ENCODE measurements at places on chromosomes 3 and 15.

DNA sequence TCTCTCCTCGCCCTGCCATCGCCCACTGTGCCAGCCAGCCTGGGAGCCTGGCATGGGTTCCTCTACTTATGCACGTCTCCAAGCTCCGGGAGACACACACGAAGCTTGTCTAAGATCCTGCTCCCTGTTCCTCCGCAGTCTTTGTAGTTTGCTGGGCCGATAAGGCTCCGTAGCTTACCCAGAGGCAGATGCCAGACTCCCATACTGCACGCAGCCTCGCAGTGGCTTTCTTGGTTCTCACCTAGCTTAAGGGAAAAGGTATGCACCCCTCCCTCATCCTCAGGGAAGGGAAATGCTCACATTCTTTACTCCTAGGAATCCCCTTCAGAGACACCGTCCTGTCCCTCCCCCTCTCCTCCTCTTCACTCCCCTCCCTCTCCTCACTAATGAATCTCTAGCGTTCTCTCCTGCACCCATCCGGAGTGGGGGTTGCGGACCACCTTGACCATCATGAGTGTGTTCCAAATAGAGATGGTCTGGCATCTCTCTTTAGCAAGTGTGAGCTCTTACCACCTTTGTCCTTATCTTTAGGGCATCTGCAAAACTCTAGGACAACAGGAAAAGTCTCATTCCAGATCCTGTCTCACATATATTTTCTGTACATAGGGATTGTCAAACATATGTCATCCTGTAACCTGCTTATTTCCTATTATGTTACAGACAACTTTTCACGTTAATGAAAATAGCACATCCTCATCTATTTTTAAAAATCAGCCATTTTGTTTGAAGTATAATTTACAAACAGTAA, 56.5 kb downstream of the TMEM266 start:
- DNase-seq, result no peak

DNA sequence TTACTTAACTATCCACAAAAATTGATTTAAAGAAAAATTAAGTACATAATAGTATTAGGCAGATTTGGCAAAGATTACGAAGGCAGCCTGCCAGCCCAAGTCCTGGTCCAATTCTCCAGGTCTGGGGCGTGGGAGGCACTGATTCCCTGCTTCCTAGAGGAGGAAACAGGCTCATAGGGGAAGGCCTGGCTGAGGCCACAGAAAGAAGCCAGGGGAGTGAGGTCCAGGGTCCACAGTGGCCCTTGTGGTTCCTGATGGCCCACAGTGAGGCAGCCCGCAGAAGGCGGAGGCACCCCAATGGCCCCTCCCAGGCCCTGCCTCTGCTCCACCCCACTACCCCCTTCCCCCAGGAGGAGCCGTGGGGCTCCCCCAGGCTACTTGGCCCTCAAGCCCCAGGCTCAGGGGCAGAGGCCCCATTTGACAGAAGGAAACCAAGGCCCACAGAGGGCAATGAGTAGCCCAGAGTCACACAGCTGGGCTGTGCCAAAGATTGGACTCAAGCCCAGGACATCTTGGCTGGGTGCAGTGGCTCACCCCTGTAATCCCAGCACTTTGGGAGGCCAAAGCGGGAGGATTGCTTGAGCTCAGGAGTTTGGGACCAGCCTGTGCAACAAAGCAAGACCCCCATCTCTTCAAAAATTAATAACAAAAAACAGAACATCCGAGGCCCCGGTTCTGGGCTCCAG, 21.0 kb downstream of the H1-8 start:
- no peak for DNase-seq

- no peak for DNase-seq
Observed at GRCh38 chr15:90880381-90881145, 3.7 kb upstream of the FES start.

DNA sequence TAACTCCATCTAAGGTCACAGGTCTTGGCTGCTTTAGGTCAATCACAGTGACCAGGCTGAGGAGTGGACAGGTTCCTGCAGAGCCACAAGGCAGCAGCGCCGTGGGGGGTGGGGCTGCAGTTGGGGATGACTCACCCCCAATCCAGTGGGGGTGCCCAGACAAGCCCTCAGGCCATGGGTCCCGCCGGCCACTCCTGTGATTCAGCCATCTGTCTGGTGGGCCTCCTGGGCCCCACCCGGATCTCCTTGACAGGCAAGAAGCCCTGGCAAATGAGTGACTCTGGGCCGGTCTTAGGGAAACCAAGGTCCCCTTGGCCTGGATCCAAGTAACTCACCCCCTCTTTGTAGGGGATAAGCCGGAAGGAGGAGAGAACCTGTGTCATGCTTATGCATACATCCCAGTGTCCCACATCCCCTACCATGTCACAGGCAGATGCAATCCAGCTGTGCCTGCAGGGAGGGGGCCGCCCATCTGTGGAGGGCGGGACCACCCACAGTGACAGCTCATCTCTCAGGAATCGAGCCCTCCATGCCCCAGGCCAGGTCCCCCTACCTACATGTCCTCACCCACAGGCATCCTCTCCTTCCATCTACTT, 495 bp upstream of the COL7A1 start:
- DNase-seq, result no peak

- DNase-seq, result no peak
Observed at GRCh38 chr3:30918761-30919160, 24.3 kb upstream of the GADL1 start.

DNA sequence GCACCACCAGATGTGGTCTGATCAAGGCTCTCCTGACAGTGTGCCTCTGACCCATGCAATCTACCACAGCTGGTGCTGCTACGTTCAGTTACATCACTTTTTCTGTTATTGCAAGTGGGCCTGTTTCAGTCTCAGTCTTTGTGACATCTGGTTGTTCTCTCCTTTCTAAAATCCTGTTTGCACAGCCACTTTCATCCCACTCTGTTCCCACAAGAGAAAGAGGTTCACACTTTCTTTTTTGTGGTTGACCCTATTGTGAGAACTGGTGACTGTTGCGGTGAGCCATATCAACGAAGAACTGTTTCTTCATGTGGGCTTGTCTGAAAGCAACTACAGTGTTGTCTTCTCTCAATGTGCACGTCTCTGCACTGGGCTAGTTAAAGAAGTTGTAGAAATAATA, 342.8 kb upstream of the ARPP21 start:
- DNase-seq, result no peak

DNA sequence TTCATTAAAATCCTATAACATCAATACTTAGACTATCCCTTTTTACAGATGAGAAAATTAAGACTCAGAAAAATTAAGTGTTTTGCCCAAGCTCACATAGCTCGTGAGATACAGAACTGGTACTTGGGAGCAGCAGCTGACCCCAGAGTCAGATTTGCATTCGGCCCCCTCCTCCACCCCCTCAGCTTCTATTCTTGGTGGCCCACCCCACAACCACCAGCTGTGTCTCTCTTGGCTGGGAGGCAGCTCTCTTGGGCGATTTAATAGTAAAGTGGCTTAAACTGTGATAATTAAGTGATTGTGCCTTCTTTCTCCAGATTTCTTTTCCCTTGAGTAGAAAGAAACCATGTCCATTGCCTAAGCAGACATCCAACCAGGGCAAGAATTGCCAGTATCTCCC, 203.6 kb upstream of the PDZRN3 start:
- no peak for DNase-seq

DNA sequence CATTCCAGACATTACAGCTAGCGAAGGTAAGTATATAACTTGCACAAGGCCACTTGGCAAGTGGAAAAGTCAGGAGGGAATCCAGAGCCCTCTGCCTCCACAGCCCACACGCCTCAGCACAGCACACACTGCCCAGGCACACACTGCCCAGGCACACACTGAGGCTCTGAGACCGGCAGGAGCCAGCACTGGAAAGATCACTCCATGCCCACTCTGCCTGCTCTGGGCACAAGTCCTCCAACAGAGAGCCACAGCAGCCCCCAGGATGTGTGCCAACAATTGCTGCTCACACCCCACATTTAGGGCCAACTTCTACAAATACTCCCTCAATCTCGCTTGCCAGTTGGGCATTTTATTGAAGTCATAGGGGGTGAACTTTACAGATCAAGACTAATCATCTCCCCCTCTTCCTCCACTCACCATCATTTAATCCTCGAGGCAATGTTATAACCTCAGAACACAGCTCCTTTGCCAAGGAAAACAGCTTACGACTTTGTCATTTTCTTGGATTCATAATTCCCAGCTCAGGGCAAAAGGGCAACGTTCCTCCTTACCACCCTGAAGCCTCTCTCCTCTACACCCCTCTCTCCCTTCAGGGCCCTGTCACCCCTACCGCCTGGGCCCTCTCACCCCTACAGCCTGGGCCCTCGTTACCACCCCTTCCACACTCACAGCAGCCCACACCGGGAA, 53.0 kb upstream of the TPM1 start:
- DNase-seq, result no peak

- no peak for DNase-seq
Observed at GRCh38 chr3:97810779-97811390, 10.9 kb upstream of the CRYBG3 start.

- DNase-seq, result no peak
Observed at GRCh38 chr3:172707030-172707429, 3.8 kb downstream of the NCEH1 start.

DNA sequence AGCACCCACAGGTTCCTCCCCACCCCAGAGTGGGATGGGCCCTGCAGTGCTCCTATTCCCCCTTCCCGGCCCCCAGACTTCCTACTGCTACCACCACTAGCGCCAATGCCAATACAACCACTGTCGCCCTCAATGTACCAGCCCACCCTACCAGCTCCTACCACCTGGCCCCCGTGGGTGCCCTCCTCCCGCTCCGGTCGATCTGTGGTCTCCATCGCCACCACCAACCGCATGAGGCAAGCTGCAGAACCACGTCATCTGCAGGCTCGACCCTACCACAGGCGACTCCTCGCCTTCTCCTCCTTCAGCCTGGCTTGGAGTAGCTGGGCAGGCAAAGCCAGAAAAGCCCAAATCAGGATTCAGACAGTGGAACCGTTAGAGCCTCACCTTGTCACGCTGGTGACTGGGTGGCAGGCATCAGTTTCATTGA, 179.3 kb downstream of the POTEB3 start:
- DNase-seq, result no peak

DNA sequence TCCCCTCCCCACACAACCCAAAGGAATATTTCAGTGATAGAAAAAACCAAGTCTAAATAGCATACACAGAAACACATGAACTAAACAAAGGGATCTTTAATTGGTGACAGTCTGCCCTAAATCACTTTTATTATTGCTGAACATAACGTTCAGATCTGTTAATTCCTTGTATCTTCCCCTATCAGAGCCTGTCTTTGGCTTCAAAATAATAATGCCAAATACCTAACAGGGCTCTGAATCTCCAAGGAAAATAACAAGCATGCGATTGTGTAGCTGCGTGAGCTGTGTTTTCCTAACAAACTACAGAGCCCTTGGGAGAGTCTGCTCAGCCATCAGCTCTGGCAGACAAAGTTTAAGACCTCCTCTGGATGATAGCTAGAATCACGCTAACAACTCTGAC, 1010.1 kb downstream of the ROBO1 start:
- no peak for DNase-seq

GRCh38 chr3:154044671-154045070, 76.5 kb upstream of the ARHGEF26 start:
- DNase-seq, result no peak
